ENCODE measurements at places on chromosomes 5 and 9.

DNA sequence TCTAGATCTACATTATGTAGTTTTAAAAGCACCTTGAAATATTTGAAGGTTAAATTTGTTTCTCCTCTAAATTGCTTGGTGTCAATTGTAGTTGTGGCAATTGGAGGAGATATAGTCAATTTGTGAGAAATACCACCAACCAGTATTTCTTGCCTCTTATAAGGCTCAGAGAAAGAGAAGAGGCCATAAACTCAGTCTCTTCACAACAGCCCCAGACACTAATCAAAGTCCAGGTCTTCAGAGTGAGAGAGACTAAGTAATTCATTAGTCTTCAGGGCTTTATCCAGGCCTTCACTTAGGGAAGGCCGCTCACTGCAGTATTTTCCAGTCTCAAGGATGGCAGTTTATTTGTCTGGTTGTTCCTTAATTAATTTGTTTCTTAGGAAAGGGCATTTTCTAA is 168.0 kb upstream of the RGMB start:
- peak; percentile 42 for DNase-seq

DNA sequence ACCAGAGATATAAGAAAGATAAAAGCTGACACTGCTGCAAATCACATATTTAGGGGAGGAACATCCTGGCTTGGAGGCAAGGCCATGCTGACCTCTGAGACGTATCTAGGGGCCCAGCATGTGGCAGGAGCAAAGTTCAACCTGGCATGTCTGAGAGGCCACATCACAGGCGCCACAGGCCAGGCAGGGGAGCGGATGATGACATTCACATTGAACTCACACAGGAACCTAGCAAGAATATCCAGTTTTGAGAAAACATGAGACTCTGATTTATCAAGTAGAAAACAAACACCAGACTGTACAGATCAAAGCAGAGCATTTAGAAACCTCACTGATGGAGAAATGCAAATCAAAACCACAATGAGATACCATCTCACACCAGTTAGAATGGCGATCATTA is 64.2 kb upstream of the STK32A start:
- no peak for DNase-seq

GRCh38 chr9:131624636-131625507 is 79.5 kb downstream of the PRRT1B start:
- DNase-seq = no peak

GRCh38 chr9:13952906-13953305 is 361.0 kb downstream of the NFIB start:
- no peak for DNase-seq

- no peak for DNase-seq
These were observed 23.9 kb upstream of the PPP1R2B start for GRCh38 chr5:156826150-156826549.

- DNase-seq = no peak
These were observed 6.5 kb downstream of the NTNG2 start for GRCh38 chr9:132168347-132168746.

DNA sequence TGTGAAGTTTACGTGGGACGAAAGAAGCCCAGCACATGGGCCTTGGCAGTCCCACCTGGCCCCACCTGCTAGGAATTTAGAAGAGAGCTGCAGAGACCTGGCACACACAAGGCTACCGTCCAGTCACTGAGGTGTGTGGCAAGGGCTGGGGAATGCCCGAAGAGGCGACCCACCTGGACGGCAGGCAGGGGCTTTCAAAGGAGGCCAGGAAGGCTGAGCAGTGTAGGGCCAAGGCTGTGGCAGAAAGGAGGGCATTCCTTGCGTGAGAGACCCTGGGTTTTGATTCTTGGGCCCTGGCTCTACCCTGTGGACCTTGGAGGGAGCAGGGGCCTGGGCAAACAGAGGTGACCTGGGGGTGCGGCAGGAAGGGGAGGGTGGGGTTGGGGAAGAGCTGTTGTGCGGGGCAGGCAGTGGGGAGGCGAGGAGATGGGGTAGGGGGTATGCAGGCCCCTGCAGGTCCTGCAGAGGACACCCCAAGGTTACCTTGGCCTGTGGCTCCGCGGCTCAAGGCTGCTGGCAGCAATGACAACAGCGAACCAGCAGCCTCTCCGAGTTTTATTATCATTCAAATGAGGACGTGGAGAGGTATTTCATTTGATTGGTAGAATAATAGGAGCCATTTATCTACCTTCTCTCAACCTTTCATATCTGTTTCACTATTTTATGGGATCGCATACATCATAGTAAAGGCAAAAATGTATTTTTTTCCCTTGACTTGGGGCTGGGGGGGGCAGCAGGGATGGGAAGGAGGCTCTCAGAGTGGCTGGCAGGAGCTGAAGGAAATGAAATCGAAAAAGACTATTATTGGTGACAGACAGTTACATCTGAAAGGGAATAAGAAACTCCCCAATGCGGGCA is 24.8 kb downstream of the TSPAN17 start:
- DNase-seq = no peak

- no peak for DNase-seq
These were observed 101.5 kb upstream of the SNX2 start for GRCh38 chr5:122673343-122673742.

DNA sequence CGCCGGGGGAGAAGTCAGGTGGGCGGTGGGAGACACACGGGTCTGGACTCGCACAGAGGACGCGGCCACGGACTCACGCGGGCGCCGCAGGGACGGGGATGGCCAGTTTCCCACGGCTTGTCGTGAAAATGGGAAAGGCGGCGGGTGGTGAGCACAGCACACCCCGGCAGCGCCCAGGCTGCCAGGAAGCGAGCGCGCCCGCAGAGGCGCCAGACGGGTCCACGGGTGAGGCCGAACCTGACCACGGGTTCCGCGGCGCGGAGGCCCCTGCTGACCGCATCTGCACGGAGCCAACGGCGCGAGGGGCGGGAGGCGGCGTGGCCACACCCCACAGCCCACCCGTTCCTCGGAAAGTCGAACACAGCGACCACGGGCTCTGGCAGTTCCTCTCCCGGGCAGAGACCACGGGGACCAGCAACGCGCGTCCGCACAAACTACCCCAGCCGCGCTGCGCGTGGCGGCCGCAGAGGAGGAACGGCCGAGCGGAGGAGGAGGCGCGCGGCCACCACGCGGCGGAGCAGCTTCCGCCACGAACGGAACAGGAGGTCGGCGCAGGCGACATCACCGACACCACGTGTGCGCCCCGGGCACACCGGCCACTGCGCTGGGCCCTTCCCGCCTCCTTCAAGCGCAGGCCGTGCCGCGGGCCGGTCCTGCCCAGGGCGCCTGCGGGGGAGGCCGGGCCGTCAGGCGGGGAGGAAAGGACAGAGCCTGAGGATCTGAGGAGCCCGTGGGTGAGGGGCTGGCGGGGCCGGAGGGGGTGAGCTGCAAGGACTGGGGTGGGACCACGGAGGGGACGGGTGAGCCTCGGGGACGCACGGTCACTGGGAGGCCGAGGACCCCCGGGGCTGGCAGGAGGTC is 5.6 kb downstream of the EXD3 start:
- no peak for DNase-seq

- DNase-seq = no peak
These were observed 9.1 kb upstream of the C1QTNF2 start for GRCh38 chr5:160379511-160379910.

GRCh38 chr5:110324876-110325275 is 401.6 kb downstream of the TMEM232 start:
- DNase-seq = no peak

DNA sequence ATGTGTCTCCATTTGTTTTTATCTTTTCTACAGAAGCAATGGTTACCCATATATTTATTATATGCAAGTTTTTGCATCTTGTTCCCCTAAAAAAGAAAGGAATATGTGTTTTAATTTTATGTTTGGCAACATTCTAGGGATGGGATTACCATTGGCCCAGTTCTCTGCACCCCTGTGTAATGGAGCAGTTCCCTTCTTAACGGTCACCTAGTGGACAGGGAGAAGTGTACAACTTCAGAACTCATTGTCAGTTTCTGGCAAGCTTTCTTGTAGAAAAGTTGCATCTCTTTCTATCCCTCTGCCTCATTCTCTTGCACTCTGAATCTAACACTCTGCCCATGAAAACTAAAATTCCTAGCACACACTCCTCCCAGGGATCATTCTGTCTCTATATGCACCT is 78.2 kb downstream of the DOCK8 start:
- DNase-seq = no peak

DNA sequence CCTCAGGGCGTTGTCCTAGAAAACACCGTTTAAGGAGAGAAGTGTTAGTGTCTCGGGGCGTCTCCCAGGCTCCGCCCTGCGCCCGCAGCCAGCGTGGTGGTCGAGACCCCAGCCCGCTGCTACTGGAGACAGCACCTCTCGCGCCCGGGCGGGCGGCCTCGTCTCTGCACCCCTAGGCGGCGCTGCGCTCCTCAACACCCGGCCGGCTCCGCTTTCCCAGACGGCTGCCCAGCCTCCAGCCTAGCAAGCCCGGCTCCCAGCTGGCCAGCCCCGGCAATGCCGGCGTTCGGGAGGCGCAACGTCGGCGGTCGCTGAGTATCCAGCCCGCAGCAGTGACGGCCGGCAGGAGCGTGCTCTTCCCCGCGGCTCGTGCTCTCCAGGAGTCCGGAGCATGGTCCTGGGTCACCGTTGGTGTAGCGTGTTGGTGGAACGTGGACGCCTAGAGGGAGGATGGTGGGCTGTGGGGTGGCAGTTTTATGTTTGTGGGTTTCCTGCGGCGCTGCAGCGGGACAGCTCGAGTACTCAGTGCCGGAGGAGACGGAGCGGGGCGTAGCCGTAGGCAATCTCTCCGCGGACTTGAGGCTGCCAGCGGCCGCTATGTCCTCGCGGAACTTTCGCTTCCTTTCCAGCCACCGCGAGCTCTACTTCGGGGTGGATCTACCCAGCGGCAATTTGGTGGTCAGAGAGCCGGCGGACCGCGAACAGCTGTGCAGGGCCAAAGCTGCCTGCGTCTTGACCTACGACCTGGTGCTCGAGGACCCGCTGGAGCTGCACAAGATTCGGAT is 536 bp downstream of the PCDHAC1 start:
- peak; percentile 96 for DNase-seq

- DNase-seq = no peak
These were observed 48.5 kb downstream of the PLK2 start for GRCh38 chr5:58411372-58411771.

GRCh38 chr9:99259231-99259918 is 37.3 kb downstream of the SEC61B start:
- DNase-seq = peak; percentile 32

- no peak for DNase-seq
These were observed 145.8 kb downstream of the GPBP1 start for GRCh38 chr5:57319628-57320027.

DNA sequence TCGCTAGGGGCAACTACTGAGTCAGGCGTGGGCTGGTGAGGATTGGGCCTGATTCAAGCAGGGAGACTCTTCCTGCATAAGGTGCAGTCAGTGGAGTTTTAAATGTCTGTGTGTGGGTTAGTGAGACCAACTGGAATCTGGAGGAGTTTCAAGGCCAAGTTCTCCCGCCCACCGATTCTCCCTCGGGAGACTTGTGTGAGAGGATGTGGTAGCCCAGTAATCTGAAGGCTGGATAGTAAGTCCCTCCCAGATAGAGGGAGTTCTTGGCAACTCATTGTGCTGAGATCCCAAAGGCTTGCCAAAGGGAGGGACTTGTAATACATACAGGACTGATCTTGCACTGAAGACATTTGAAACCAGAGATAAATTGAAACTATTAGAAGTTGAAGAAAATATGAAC is 51.8 kb downstream of the WDR36 start:
- DNase-seq = peak; percentile 38

DNA sequence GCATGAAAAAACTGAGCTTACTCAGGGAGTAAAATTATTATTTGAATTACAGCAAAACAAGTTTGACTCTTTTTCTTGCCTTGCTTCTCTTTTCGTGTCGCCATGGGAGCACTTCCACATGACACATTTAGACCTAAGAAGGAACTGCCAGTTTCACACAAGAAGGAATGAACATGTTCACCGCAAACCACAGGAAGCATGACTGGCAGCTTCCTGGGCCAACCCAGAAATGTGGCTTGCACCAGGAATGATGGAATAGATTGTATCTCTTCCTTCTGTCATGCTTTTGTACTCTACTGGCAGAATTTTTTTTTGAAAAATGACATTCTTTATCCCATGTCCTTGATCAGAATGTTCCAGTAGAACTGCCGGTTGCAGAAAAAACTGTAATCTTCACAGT is 32.9 kb upstream of the MAN2A1 start:
- DNase-seq = no peak

DNA sequence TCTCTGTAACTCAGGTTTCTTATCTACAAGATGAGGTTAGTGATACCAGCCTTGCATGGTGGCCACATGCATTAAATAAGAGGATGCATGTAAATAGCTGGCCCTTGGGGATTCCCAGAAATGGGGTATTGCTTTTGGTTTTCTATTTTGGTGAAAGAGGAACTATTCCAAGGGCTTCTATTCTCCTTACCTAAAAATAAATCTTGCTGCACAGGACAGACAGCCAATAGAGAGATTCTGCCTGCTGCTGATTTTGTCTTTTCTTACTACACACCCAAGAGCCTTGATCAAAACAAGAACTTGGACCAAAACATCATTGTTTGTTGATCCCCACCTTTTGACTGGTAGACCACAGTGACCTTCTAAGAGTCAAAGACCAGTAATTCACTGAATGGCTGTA is 161.8 kb downstream of the PJA2 start:
- no peak for DNase-seq

- DNase-seq = no peak
These were observed 14.8 kb downstream of the PCDHGC5 start for GRCh38 chr5:141503681-141504080.

DNA sequence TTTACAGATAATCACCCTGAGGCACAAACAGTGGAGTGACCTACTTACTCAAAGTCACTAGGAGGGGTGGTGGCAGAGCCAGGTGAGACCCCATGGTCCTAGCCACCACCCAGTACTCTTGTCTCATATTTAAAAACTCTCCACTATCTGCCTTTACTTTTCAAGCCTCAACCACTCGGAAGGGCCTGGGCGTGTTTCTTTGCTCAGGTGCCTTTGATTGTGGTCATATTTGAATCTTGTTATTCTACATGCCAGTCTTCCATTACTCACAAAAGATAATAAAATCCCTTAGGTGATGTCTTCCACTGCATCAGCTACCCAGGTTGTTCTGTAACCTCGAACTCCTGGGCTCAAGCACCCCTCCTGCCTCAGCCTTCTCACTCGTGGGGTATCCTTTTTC is 20.7 kb upstream of the TRIM36 start:
- DNase-seq = no peak

GRCh38 chr5:78482948-78483347 is 122.5 kb downstream of the SCAMP1 start:
- DNase-seq = no peak

DNA sequence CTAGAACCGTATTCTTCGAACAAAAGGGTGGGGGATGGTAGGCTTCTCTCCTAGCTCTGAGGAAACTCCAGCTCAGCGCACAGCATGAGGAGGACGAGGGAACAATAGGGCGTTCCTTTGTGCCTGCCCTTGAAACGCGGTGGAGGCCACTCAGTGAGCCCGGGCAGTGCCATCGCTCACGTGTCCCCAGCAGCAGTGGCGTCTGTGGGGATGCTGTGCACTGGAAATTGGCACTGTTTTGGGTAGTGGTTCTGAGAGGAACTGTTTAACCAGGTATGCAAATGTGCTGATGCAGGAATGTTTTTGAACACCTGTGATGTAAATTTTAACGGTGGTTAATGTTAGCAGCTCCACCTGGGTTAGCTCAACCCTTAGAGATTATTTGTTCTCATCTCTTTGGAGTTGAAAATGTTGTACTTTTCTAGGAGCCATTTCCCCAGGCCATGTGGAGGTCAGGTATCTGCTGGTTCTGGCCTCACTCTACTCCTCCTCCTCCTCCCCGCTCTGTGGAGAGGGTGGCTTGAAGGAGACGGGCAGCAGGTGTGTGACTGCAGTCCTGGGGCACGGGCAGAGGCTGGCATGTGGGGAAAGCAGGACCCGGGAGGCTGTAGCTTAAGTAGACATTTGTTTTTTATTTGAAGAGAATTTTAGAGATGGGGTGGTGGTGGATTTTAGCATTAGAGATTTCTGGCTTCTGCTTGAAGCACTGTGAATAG is 48.3 kb downstream of the EHMT1 start:
- DNase-seq = peak; percentile 88
